Nephron progenitor cell (in vitro differentiated cells): ENCODE measurements at places on chromosomes 13 and 19.

GRCh38 chr13:107865643-107866031 lies 349.7 kb downstream of the LIG4 start:
- no peak for DNase-seq

DNA sequence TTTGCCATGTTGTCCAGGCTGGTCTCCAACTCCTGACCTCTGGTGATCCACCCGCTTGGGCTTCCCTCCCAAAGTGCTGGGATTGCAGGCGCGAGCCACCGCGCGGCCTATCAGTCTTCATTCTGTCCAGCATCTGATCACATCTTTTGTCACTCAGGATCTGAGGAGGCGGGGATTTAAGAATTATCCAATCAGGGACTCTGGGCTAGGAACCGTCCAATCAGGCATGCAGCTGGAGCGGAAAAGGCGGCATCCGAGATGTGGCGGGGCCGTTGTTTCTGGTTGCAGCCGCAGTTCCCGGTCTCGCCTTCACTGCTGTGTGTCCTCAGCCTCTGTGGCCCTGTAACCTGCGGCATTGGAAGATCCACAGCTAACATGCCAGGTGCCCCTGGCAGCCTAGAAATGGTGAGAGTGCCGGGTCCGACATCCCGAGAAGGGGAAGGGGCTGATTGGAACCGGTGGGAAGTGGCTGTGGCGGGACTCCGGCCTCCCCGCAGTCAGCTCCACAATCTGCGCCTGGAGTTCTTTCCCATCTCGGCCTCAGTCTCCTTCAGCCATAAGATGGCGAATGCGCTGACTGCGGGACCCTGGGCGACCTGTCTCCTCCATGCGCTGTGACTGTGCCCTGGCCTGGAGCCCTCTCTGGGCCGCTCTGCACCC lies at the start of gene ZNF729:
TSS of gene ZNF729 (plus strand) at position 291 of the 660 bp plus-strand sequence. CDS start at position 376, 85 bp downstream.
- no peak for DNase-seq

GRCh38 chr13:79295906-79296706 lies 109.9 kb downstream of the RBM26 start:
- DNase-seq: no peak

GRCh38 chr13:32314271-32315237 lies 609 bp downstream of the ZAR1L start:
- no peak for DNase-seq

- DNase-seq: no peak
Measured at GRCh38 chr13:109577191-109577700, 209.1 kb downstream of the IRS2 start.

DNA sequence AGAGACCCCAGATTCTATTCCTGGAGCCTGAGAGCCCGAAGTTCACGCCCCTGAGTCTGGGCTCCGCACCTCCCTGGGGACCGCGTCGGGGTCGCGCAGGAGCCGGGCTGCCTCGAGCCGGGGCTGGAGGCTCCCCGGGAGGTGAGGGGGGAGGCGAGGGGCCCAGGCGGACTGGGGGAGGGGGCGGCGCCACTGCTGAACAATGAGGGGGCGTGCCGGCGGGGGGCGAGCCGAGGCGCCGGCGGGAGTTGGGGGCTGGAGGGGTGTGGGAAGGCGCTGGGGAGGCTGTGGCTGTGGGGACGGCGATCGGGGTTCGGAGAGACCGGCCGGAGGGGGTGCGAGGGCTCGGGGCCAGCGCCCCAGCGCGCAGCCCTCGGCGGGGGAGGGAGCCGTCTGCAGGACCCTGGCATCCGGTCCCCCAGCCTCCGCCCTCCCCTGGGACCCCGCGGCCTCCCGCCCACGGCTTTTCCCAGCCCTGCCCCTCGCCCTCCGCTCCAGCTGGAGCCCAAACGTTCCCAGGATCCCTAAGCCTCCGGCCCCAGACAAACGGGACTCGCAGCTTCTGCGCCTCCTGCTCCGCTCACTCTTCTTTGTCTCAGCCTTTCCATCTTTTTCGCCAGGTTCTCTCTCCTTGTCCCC lies 922 bp downstream of the PLEKHG2 start:
- DNase-seq: peak; percentile 86

GRCh38 chr13:73035660-73036059 lies 23.1 kb upstream of the KLF5 start:
- no peak for DNase-seq

DNA sequence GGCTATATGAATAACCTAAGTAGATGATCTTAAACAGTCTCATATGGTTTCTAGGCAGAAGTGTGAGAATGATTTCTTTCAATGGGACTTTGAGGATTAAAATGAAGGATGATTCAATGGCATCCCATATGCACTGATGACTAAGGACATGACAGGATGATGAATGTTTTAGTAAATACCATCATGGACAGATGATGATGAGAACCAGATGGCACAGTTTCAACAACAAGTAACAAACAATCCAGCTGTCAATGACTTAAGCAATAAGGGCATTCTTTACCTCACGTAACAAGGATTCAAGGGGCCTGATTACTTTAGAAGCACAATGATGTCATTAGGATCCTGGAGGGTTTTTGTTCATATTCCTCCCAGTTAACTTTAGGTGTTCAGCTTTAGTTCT lies 2678.4 kb downstream of the PCDH9 start:
- no peak for DNase-seq

DNA sequence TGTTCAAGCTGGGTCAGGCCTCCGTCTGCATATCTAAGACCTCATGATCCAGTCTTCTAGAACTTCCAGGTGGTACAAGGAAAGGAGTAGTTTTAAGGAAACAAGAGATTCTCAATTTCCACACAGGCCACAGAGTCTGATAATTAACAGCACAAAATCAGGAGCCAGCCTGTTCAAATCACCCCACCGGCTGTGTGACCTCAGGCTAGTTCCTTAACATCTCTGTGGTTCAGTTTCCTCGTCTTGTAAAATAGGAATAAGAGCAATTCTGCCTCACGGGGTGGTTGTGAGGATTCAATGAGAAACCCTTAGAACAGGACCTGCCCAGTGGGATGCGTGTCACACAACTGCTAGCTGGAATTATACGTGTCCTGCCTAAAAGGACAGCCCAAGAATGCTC lies 25.6 kb downstream of the FCGBP start:
- DNase-seq: no peak

GRCh38 chr13:34247596-34247995 lies 429.6 kb downstream of the RFC3 start:
- DNase-seq: no peak

DNA sequence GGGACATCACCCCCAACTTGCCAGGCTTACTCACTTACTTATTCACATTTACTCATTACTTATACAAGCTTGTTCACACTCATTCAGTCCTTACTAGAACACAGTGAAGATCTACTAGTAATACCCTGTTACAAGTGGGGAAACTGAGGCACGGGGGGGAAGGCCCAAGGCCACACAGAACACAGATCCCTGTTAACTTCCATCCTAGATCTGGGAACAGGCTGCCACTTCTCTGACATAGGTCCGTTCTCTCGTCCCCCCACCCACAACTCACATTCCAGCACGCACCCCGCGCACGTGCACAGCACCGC lies 1.5 kb upstream of the NRTN start:
- DNase-seq: no peak

DNA sequence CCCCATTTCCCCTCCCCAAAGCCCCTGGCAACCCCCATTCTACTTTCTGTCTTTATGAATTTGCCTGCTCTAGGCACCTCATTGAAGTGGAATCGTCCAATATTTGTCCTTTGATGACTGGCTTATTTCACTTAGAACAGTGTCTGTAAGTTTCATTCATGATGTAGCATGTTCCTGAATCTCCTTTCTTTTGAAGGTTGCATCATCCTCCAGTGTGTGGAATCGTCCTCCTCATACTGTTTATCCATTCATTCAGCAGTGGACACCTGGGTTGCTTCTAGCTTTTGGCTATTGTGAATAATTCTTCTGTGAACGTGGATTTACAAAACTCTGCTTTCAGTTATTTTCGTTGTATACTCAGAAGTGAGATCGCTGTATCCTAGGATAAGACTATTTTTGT lies 161.2 kb upstream of the RNF113B start:
- no peak for DNase-seq

GRCh38 chr13:111326981-111327642 lies 6.7 kb downstream of the TEX29 start:
- DNase-seq: no peak

DNA sequence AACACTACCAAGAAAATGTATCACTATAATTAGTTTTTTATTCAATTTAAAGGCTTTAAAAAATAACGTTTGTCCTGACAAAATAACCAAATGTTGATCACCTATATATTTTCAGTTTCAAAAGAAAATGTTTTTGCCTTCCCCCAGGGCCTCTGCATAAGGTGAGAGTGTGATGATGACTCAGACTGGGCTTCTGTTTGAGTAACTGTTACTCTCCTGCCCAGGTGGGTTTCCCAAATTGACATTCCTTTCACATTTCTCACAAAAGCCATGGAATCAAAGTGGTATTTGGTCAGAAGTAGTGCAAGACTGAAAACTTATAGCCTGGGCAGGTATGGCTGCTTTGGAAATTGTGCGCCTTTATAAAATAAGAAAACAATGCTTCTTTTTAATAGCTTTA lies 180.6 kb downstream of the COG6 start:
- no peak for DNase-seq

GRCh38 chr13:52432456-52432855 lies 18.0 kb downstream of the VPS36 start:
- DNase-seq: no peak

DNA sequence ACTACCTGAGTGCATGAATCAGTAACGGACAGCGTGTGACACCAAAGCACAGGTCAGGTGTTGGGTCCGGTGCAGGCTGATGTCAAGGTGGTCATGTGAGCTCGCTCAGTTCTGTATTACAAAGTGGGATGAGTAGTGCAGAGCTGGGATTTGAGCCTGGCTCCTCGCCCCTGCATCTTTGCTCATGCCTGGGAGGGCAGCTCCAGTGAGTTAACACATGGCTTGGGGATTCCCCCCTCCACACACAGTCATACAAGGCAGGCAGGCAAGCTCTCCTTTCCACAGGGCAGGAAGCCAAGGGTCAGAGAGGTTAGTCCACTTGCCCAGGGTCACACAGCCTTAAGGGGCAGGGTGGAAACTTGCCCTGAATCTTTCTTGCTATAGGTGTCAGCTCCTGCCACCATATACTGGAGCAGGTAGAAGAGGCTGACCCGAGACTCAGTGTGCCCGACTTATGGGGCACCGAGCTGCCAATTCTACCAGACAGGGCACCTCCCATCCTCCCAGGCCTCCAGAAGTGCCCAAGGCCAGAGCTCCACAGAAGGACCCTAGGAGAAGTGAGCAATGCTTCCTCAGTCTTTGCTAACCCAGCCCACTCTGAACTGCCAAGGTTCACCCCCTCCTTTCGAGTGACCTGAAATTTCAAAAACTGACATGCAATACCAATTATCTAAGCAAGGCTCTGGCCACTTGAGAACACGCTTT lies 35.4 kb downstream of the ZNF787 start:
- no peak for DNase-seq

DNA sequence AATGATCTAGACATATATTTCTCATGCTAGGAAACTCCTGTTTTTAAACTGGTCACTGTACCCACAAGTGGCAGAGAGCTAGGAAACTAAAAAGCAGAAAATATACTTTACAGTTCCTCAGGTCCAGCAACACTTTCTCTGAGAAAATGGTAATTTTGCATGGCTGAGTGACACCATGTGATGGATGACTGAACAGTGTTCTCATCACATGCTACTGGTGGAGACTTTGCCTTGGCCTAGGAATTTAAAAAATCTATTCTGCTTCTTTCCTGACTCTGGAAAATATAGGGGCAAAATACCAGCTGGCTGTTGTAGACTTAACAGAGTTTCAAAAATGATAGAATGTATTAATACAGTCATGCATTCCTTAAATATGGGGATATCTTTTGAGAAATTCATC lies 50.0 kb downstream of the LATS2 start:
- DNase-seq: no peak

- DNase-seq: no peak
Measured at GRCh38 chr19:55300886-55301458, 17.2 kb downstream of the BRSK1 start.

- DNase-seq: no peak
Measured at GRCh38 chr13:47109028-47109427, 212.2 kb upstream of the HTR2A start.

DNA sequence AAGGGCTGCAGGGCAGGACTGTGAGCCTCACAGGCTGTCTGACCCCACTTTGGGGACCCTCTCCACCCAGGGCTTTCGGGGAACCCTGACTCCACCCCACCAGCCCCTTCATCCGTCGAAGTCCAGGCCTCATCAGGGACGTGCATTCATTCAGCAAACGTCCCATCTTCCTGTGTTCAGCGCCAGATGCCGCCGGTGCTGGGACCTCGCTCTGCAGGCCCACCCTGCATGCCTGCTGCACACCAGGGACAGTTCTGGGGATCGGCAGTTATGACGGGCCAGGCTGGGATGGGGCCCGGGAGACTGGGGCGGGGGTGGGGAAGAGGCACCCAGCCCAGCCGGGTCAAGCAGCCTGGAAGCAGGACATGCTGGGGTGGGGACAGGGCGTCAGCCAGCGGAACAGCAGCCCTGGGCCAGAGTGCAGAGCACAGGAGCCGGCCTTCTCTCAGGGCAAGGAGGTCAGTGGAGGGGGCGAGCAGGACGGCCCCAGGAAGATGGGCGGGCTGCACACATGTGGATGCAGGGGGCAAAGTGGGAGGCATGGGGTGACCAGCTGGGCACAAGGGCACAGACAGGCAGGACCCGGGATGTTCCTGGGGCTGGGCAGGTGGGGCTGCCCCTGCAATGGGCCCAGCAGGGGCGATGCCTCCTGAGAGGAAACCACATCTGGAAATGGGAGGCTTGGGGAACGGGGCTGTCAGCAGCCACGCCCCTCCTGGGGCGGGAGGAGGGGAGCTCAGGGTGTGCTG lies 5.1 kb downstream of the GAMT start:
- no peak for DNase-seq

DNA sequence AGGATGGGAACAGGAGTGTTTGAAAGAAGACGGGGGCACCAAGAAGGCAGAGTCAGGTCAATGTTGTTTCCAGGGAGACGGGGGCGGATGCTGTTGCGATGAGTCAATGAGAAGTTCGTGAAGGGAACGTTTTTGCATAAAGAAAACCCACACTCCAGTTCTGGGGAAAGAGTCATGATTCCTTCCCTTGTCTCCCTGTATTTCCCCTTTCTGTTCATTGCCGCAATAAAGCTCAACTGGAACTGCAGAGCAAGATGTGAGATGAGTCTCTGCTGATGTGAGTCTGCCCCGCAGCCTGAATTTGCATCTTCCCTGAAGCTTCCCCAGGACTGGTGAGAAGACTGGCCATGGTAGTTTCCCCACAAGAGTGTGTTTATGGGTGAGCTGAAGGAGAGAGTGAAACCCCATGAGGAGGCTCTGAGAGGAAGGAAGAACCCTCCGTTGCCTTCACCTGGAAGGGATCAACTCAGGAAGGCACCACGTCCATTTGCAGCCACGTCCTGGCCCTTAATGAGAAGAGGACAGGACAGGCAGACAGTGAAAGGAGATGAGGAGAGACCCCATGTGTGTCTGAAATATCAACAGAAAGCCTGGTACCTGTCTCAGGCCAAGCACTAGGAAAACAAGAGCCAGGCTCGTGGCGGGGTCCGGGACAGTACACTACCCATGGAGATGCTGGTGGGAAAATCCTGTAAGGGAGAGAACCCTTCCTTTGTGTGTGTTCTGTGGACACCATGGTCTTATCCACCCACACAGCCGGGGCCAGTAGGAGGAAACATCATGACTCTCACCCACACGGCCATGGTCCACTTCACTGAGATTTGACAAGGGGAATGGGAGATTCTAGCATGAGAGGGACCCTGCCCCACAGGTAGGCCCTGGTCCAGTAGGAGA lies 13.7 kb downstream of the LILRA1 start:
- DNase-seq: no peak

GRCh38 chr19:38686530-38686888 lies 39.1 kb downstream of the ACTN4 start:
- DNase-seq: no peak
